Activated CD4-positive, alpha-beta T cell treated with anti-CD3 and anti-CD28 coated beads, Interleukin-2, amount 10 ng/mL, durations not matched to agents 7 days and 5 days (primary cell): ENCODE measurements at places on chromosomes 2 and 18.

- no peaks in the 10 kb centered on the region for H3K36me3 ChIP-seq
- no peak for DNase-seq
- no peaks in the 10 kb centered on the region for H3K27me3 ChIP-seq
Measured at GRCh38 chr18:7896161-7896560, 329.0 kb downstream of the PTPRM start.

GRCh38 chr2:194706179-194706578 is 950.8 kb upstream of the SLC39A10 start:
- H3K27ac ChIP-seq = no peak overlapping the region
- no peak overlapping the region for H3K4me3 ChIP-seq
- no peaks in the 10 kb centered on the region for H3K4me1 ChIP-seq
- H3K27me3 ChIP-seq = no peaks in the 10 kb centered on the region

GRCh38 chr2:136539355-136539754 is 226.0 kb upstream of the THSD7B start:
- H3K36me3 ChIP-seq = no peaks in the 10 kb centered on the region
- H3K27me3 ChIP-seq = no peaks in the 10 kb centered on the region
- H3K27ac ChIP-seq = no peak overlapping the region
- no peak overlapping the region for H3K4me3 ChIP-seq
- no peak for DNase-seq

GRCh38 chr2:187477051-187477450 is 29.0 kb upstream of the CALCRL start:
- no peak for DNase-seq
- H3K36me3 ChIP-seq = no peaks in the 10 kb centered on the region
- H3K27me3 ChIP-seq = no peaks in the 10 kb centered on the region
- no peak overlapping the region for H3K27ac ChIP-seq

DNA sequence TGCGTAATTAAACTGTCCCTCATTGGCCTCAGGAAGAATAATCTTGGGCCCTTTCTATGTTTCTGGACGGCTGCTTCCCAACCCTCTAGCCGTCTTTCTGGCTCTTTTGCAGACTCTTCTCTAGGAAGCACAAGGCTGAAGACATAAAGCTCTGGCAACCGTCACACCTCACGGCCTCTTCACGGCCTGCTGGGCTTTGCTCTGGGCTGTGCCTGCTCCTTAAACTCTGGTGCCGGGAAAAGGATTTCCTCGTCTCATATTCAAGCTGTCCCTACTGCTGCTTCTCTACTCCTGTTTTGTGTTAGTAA is 36.0 kb upstream of the WIPF1 start:
- H3K4me3 ChIP-seq = peak overlapping the region; percentile 96
- H3K4me1 ChIP-seq = peaks cover 66% of the 10 kb centered on the region
- no peaks in the 10 kb centered on the region for H3K27me3 ChIP-seq
- H3K27ac ChIP-seq = peak overlapping the region; percentile 96
- DNase-seq = no peak
- H3K36me3 ChIP-seq = peaks cover 54% of the 10 kb centered on the region

DNA sequence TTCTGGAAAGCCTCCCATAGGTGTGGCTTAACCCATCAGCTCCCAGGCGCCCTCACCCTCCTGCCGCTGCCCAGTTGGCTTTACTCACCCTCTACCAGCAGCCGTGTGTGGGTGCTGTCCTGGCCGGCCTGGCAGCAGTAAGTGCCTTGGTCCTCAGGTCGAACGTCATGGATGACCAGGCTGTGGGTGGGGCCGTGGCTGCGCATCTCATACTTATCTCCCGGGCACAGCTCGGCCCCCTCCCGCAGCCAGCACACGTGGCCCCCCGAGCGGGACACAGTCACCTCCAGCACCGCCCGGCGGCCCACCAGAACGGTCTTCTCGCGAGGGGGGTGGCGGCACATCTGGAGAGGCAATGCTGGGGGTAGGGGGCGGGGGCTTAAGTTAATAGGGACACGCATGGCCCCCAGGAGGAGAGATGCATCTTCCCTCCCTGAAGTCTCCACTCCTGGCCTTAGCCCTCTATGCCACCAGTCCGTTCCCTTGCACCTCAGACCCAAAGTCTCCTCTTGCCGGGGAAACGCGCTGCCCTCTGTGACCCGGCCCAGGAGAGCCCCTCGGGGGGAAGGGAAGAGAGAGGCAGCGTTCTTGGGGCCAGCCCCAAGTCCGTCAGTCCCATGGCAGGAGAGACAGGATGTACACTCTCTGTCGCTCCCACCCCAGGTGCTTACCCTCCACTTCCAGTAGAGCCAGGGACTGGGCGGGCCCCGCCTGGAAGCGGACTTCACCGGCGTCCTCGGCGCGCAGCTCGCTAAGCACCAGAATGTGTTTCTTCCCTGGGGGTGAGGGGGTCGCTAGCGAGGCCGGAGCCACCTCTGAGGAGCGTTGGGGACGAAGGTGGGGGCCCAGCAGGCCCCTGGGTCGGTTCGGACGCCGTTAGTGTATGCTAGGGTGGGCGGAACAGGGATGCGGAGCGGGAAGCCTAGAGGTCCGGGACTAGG is 7.9 kb downstream of the TMEM198 start:
- H3K36me3 ChIP-seq = no peaks in the 10 kb centered on the region
- H3K4me3 ChIP-seq = peak overlapping the region; percentile 73
- H3K27ac ChIP-seq = peak overlapping the region; percentile 60
- no peak for DNase-seq
- peaks cover 26% of the 10 kb centered on the region for H3K27me3 ChIP-seq
- peaks cover 2% of the 10 kb centered on the region for H3K4me1 ChIP-seq

DNA sequence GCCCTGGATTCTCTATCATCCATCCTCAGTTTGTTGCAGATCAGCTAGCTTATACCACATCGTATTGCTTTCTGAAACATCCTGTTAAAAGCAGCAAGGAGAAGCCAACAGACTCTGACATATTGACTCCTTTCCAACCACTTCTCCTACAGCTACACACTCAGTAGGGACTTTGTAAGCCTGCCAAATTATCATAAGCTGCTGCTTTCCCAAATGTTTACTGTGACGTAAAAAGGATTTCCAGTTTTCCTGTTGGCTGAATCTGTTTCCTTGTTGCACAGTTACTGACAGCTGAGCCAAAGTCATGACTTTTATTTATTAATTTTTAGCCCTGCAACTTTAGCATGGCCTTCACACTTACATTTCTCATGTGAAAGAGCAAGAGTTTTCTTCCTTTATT is 294.3 kb downstream of the KCNJ3 start:
- H3K27me3 ChIP-seq = no peaks in the 10 kb centered on the region
- no peak for DNase-seq
- H3K36me3 ChIP-seq = no peaks in the 10 kb centered on the region
- H3K27ac ChIP-seq = no peak overlapping the region
- no peak overlapping the region for H3K4me3 ChIP-seq

GRCh38 chr2:1617425-1618021 is 126.8 kb downstream of the PXDN start:
- no peak overlapping the region for H3K4me3 ChIP-seq
- no peaks in the 10 kb centered on the region for H3K4me1 ChIP-seq
- H3K36me3 ChIP-seq = no peaks in the 10 kb centered on the region
- peaks cover 3% of the 10 kb centered on the region for H3K27me3 ChIP-seq
- H3K27ac ChIP-seq = no peak overlapping the region
- no peak for DNase-seq

- no peak overlapping the region for H3K27ac ChIP-seq
- H3K27me3 ChIP-seq = peaks cover 6% of the 10 kb centered on the region
- H3K36me3 ChIP-seq = no peaks in the 10 kb centered on the region
- DNase-seq = no peak
Measured at GRCh38 chr2:37388074-37388473, 43.6 kb downstream of the QPCT start.

DNA sequence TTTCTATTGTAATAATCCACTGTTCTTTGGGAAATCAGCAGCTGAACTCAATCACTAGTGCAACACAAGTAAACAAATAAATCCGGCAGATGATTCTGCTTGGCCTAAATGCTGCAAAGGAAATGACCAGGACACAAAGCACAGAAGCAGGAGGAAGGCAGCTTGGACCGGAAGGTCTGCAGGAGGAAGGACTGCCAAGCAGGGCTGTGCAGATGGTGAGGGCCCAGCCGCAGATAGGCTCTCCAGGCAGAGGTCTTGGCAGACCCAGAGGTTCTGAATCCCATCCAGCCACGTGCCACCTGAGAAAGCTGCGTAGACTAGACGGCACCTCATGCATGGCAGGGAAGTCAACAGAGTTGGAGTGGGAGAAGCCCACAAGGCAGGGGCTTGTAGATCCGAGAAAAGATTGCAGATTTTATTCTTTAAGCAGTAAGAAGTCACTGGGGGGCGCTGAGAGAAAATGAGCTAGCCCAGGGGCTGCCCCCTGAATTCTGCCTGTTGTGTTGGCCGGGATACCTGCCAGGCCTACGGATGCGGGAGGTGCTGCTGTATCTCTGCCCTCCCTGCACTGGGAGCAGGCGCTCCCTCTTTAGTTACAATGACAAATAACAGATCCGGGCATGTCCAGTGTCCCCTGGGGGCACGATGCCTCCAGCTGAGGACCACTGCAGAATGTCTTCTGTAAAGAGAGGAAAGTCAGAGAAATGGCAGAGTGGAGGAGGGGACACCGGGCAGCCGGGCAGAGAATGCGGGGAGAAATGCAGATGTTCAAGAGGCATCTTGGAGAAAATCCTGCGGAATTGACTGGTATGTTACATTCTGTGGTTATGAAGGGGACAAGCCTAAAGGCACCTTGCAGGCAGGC is 153.5 kb downstream of the PXDN start:
- DNase-seq = no peak
- no peak overlapping the region for H3K27ac ChIP-seq
- H3K36me3 ChIP-seq = no peaks in the 10 kb centered on the region
- H3K4me1 ChIP-seq = no peaks in the 10 kb centered on the region
- H3K4me3 ChIP-seq = no peak overlapping the region

DNA sequence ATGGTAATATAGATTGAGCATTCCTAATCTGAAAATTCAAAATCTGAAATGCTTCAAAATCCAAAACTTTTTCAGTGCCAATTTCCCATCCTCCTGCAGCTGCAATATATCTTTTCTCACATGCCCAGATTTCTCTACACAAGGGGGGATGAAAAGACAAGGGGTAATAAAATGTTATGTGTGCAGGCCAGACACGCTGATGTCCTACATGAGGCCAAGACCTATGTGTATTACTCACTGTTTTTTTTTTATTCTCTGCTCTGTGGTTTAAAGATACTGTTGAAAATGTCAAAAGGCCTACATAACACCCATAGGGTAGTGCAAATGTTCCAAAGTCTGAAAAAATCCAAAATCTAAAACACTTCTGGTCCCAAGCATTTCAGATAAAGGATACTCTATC is 41.2 kb upstream of the CWC22 start:
- H3K27ac ChIP-seq = no peak overlapping the region
- no peaks in the 10 kb centered on the region for H3K4me1 ChIP-seq
- H3K36me3 ChIP-seq = no peaks in the 10 kb centered on the region
- DNase-seq = no peak

GRCh38 chr2:198129609-198130008 is 325.2 kb downstream of the PLCL1 start:
- H3K4me3 ChIP-seq = no peak overlapping the region
- H3K27ac ChIP-seq = no peak overlapping the region
- H3K36me3 ChIP-seq = no peaks in the 10 kb centered on the region
- H3K4me1 ChIP-seq = no peaks in the 10 kb centered on the region
- no peak for DNase-seq

GRCh38 chr2:198280145-198280544 is 475.8 kb downstream of the PLCL1 start:
- no peak for DNase-seq
- no peaks in the 10 kb centered on the region for H3K4me1 ChIP-seq
- H3K27ac ChIP-seq = no peak overlapping the region
- peaks cover 32% of the 10 kb centered on the region for H3K27me3 ChIP-seq
- H3K4me3 ChIP-seq = no peak overlapping the region
- H3K36me3 ChIP-seq = no peaks in the 10 kb centered on the region

GRCh38 chr2:195694553-195694952 is 37.5 kb downstream of the SLC39A10 start:
- H3K36me3 ChIP-seq = peaks cover 74% of the 10 kb centered on the region
- DNase-seq = no peak
- H3K4me3 ChIP-seq = no peak overlapping the region

- DNase-seq = no peak
- no peaks in the 10 kb centered on the region for H3K4me1 ChIP-seq
- H3K27me3 ChIP-seq = peaks cover 2% of the 10 kb centered on the region
- no peak overlapping the region for H3K27ac ChIP-seq
Measured at GRCh38 chr18:55000529-55000928, 41.3 kb upstream of the CCDC68 start.

- no peak overlapping the region for H3K4me3 ChIP-seq
- no peak overlapping the region for H3K27ac ChIP-seq
- peaks cover 10% of the 10 kb centered on the region for H3K27me3 ChIP-seq
Measured at GRCh38 chr2:151181524-151181923, 80.1 kb downstream of the RBM43 start.

- H3K27ac ChIP-seq = no peak overlapping the region
- H3K4me3 ChIP-seq = no peak overlapping the region
- DNase-seq = no peak
- H3K4me1 ChIP-seq = no peaks in the 10 kb centered on the region
- H3K27me3 ChIP-seq = no peaks in the 10 kb centered on the region
Measured at GRCh38 chr2:118481299-118481698, 366.1 kb downstream of the EN1 start.

DNA sequence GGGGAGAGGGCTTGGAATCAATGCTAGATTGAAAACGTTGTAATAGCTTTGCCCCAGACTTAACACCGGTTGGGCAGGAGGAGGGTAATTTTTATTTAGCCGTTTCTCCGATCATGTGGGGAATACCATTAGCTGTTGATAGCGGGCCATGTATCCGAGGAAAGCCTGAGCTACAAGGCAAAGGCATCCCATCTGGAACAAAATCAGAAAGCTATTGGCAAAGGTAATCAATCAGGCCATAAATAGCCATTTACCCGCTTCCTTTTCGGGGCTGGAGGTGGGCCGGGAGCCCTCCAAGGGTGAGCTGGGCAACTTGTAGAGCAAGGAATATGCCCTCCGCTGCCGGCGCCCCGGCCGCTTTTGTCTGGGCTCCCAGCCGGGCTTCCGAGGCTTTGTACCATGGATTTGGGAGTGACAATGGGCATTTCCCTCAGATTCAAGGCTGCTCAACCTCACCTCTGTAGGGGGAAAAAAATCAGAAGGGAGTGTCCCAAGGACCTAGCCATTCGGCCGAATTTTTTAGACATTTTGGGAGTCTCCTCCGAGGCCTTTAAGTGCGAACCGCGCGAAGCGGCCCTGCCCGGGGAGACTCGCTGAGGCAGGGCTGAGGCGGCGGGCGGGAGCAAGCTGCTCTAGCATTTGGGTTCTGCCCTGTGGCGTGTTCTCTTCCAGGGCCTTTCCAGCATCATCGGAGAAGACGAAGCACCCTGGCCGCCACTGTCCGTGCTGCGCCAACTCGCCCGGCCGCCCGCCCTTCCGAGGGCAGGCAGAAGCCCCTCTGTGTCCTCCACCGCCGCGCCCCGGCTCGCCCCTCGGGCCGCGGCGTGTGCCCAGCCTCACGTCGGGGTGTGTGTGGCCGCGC is 1.1 kb upstream of the HOXD9 start:
- peaks cover 2% of the 10 kb centered on the region for H3K36me3 ChIP-seq
- H3K27ac ChIP-seq = no peak overlapping the region
- H3K4me1 ChIP-seq = peaks cover 11% of the 10 kb centered on the region
- peaks cover 83% of the 10 kb centered on the region for H3K27me3 ChIP-seq
- DNase-seq = no peak
- no peak overlapping the region for H3K4me3 ChIP-seq

GRCh38 chr2:120470041-120470965 is 124.4 kb downstream of the INHBB start:
- H3K4me3 ChIP-seq = no peak overlapping the region
- DNase-seq = no peak
- no peaks in the 10 kb centered on the region for H3K36me3 ChIP-seq
- H3K27me3 ChIP-seq = no peaks in the 10 kb centered on the region
- H3K27ac ChIP-seq = no peak overlapping the region

- no peak overlapping the region for H3K4me3 ChIP-seq
- no peaks in the 10 kb centered on the region for H3K4me1 ChIP-seq
- H3K27me3 ChIP-seq = peaks cover 2% of the 10 kb centered on the region
- H3K27ac ChIP-seq = no peak overlapping the region
- no peaks in the 10 kb centered on the region for H3K36me3 ChIP-seq
Measured at GRCh38 chr2:15808204-15808910, 132.0 kb upstream of the MYCN start.
